NCI-H1694 treated with DMSO at 0.1 percent for 48 hours (cell line): ENCODE measurements at places on chromosomes 11 and 22.

DNA sequence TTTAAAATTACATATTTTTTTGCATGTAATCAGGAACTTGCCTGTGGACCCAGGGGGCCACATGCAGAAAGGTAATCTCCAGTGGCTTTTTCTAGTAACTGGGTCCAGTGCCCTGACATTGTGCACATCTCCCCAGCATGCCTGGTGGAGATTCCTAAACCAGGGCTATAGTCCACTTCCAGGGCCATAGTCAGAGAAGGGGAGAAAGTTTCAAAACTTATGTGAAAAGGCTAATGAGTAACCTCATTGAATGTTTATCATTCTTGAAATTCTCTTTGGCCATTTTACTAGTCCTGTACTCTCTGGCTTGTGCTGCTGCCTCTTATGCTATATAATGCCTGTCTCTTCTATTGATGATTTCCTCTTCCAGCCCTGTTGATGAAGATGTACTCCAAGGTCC, 47.8 kb downstream of the BARX2 start:
- no peak for DNase-seq

- DNase-seq = no peak
These were observed 4.0 kb downstream of the OR52E6 start for GRCh38 chr11:5837695-5838094.

- DNase-seq = no peak
These were observed 24.5 kb upstream of the SERPIND1 start for GRCh38 chr22:20749453-20749852.

DNA sequence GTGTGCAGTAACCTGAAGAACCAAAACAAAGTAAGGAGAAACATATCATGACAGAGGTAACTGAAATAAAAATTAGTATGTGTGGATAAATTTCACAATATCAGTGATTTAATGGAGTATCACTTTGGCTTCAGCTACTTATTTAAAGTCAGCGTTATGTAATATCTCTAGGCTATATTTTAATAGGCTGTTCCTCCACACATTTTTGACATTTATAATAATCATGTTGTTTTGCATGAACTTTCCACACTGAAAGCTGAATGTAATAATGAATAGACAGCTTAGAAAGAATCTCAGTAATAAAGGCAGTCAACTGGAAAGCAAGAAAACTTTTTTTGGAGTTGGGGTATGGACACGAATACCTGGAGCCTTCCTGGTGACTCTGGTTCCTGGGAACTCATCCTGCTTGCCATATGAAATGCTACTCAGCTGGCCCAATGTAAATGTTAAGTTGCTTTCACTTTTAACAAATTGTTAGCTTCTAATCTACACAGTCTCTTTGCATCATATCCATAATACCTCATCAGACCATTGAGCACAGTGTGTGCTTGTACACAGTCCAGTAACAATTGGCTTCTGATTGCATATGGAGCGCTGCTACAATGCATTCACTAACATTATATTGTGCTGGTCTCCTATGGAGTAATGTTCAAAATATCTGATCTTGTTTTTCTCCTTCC, 257.7 kb downstream of the SOX6 start:
- no peak for DNase-seq

DNA sequence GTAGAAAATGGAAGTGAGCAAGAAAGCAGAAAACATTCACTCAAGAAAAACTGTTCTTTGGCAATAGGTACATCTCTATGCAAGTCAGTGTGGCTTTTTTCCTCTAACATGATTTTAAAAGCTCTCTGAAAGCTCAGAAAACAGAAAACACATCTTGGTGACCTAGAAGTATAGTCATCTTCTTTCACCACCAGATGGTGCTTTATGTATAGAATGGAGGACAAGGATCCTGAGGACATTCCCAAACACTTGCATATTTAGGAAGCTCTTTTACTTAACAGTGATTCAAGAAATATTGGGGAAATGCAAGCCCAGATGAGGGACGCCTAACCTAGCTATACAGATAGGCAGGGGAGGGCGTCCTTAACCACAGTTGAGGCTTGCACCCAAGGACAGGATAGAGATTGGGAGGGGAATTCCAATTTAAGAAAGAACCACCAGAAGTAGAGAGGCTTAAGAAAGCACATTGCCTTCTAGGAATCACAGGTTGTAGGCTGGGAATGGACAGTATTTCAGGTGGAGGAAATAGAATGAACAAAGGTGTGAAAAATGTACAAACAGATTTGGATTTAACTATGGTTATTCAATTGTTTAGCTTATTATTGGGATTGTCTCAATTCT, 13.8 kb upstream of the CCDC81 start:
- no peak for DNase-seq

DNA sequence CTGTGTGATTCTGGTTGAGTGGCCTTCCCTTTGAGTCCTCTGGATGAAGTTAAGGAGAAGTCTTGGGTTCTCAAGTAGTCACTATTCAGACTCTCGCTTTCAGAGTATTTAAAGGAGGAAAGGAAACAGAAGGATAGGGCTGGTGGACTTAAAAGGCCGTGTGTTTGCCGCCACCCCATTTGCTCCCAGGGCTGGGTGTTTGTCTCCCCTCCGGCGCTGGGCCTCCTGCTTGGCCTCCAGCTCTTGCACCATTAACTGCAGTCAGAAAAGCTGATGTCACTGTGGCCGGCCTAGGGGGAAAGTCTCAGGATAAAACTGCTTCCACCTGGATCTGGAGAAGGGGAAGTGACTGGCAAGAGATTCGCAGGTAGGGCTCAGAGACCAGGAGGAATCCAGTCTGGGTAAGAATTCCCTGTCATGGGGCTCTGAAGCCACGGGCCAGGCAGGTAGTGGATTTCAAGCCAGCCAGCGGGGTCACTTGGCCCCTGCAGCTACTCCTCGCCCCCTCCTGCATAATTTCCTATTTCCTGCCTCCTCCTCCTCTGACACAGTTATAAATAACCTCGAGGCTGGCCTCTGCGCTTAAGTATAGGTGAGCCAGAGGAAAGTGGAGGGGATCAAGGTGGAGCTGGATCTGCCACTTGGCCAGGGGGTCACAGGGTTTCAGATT, 17.1 kb downstream of the TIMP3 start:
- DNase-seq = no peak

DNA sequence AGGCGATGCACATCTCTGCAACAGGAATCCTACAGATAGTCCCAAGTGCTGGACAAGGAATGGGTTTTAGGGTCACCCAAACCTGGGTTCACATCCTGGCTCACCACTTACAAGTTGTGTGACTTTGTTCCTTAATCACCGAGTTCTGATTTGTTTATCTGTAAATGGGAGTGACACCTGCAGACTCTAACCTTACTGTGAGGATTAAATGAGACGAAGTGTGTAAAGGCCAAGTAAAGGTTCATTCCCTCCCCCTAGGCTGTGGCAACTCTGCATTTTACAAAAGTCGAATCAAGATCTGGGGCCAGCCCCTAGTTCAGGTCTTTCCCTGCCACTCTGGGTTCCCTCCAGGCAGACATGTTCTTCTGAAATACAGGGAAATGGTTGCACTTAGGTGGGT, 34.9 kb downstream of the SERPINH1 start:
- DNase-seq = no peak

- no peak for DNase-seq
These were observed 39.9 kb downstream of the BMAL1 start for GRCh38 chr11:13317293-13318080.

- no peak for DNase-seq
These were observed 123.1 kb upstream of the C11orf87 start for GRCh38 chr11:109298865-109299264.

DNA sequence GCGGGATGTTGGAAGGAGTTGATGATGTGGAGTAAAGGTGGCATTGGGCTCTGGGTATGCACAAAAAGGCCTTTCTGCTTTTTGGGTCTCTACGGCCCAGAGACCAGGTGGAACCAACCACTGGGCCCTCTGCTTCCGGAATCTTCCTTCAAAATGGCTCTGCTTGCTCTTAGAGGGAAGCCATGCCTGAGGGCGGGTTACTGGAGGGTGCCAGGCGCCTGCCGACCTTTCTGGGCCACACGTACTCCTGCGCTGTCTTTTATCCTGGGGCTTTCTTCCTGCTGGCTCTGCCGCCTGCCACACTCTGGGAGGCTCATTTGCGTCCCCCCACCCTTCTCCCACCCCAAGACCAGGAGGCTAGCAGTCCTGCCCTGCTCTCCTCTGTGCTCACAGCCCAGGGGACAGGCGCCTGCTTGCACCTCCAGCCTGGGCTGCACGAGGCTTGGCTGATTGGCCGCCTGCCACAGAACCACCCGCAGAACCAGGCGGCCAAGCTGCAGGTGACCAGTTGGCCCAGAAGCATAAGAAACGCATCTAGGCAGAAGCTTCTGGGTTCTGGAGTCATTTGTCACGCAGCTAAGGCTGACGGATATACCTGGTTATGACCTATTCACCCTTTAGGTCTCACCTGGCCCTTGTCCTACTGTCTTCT, 536.9 kb downstream of the TBC1D22A start:
- no peak for DNase-seq

DNA sequence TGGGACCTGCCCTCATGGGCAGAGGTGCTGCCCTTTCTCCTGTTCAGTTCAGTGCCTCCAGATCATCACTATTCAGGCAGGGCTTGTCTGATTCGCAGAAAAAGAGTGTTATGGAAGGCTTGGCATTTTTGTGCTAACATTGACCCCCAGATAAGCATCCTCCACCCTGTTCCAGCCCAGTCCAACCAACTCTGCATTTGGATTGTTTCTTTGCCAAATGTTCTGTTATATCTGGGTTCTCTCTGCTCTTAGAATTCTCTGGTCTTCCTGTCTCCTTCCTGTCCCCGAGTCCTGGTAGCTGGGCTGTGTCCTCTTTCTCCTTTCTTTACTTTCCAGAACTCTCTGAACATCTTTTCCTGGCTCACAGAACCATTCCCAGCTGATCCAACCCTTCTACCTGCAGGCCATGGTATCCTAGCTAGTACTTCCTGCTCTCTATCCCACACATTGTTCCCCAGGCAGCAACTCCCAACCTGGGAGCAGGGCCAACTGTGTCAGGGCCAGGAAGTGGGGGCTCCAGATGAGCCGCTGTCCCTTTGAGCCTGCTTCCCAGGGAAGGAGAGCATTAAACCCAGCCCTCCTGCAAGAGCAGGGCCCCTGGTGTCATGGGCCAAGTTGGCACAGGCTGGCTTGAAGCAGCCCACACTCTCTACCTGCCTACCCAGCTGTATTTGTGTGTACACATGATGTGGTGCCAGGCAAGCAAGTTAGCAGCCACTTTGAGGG, 280.7 kb upstream of the CADM1 start:
- DNase-seq = no peak

DNA sequence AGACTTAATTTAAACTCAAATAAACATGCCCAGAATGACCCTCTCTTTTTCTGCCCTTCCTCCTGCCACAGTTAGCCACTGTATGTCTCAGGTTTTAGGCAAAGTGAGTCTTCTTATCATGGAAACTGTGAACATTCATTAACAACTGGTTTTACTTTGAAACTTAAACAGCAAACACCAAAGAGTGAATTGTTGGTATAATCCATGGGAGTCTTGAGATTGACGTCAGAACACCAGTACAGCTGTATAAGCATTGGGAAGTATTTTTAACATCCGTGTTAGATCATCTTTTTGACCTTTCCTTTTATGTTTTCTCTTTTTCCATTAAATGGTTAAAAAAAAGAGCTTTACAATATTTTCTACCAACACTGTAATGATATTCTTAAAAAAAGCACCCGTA, 38.9 kb downstream of the ARHGEF12 start:
- DNase-seq = no peak
